Left renal pelvis (tissue), 4 donors: ENCODE measurements at places on chromosomes 2 and 18.

DNA sequence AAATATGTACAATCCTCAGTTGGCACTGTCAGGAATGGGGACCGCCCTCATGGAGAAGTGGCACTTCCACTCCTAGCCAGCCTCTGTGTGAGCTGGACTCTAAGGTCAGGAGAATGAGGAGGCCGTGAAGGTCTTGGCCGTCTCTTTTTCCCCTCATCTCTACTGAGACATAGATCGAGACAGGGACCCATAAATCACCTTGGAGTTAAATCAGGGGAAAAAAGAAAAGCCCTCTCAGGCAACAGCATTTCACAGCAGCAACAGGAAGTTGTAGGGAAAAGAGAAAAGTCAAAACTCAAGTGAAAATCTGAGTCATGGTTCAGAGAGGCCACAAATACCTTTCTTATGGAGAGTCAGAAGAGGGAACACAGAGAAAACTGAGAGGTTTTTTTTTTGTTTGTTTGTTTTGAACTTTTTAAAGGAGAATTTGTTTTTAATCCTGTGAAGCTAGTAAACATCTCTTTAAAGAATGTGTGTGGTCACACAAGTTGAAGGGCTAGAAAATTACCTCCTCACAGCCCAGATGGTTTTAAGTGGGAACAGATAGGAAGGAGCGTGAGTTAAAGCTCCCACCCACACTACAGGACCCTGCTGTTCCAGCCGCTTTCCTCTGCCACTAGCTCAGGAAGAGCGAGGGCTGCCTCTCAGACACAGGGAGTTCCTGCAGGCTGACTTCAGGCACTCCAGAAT is 30.6 kb upstream of the CYP1B1 start:
- DNase-seq: no peak

DNA sequence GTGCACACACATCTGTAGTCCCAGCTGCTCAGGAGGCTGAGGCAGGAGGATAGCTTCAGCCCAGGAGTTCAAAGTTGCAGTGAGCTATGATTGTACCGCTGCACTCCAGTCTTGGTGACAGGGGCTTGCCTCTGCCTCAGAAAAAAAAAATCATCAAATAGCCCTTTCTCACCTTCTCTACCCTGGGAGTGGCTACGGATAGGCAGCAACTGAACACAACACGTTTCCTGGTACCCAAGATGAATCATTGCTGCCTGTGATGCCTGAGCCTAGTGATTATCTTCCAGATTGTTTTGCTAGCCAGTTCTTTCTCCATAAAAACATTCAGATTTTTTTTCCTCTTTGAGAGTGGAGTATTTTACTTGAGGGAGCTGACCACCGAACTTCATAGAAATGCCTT is 13.5 kb downstream of the INPP4A start:
- no peak for DNase-seq

DNA sequence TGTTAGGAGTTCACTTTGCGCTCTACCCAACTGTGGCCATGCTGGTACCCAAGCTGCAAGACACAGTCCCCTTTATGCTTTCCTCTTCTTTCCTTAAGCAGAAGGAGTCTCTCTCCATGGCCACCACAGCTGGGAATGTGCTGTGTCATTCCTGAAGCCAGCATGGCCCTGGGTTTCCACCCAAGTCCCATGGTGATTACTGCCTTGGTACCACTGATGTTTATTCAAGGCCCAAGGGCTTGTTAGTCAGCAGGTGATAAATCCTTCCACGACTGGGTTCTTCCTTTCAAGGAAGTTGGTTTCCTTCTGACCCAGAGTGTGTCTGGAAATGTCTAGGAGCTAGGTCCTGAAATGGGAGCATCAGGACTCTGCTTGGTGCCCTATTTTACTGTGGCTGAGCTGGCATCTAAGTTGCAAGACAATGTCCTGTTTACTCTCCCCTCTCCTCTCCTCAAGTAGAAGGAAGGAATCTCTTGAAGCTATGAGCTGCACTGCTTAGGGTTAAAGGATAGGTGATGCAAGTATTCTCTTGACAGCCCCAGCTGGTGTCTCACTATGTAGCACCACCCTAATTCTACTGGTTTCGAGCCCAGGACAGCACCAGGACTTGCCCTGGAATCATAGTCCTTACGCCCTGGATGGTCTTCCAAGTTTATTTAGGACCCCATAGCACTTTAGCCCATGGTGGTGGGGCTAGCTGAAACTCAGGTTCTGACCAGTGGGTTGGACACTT is 18.7 kb upstream of the NUP35 start:
- no peak for DNase-seq

- no peak for DNase-seq
Observed at GRCh38 chr2:73985308-73986084, 786 bp downstream of the TET3 start.

DNA sequence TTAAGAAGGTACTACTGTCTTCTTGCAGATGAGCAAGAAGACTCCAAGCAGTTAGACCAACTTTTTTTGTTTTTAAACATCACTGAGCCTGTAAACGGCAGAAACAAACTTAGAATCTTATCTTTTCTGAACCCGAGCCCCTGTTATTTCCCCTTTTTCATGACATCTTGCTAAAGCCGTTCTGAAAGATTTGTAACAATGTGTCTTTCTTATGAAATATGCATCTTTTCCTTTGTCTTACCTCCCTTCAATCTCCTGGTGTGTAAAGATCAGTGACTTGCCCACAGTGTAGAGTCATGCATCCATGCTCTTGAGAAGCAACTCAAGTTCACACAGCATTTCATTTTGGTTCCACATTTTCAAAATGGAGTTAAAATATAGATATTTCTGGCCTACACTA is 288.8 kb upstream of the CELF4 start:
- DNase-seq: no peak

DNA sequence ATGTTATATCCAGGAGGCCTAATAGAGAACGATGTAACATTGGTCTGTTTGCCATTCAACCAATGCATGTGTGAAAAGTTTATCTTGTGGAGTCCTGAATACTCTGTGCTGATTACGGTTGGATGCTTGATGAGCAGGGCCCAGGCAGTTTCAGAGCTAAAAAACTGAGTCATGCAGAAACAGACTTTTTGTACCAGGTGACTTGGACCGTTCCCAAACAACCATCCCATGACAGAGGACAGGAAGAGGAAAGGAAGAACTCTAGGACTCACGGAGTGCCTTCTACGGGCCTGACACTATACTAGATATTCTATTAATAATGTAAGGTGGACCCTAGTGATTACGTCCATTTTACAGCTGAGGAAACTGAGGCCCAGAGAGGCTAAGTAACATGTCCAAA is 142.1 kb downstream of the ARHGAP28 start:
- no peak for DNase-seq

DNA sequence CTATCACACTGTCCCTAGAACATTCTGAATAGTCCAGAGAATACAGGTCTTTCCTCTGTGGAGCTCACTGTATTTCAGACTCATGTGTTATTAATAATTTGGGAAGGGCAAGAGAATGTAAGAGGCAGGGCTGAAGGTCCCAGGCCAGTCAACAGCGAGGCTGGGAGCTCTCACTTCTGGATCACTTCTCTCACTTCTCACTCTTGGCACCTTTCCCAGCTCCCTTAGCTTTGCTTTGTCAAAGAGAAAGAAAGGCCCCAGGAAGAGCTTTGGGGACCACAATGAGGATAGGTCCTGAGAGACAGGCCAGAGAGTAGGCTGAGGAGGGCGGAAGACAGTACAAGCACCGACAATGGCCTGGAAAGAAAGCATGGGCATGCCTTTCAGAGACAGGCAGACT is 11.2 kb downstream of the EFR3B start:
- DNase-seq: no peak

GRCh38 chr2:190065839-190066238 is 3.3 kb upstream of the MSTN start:
- no peak for DNase-seq

GRCh38 chr2:198478361-198478760 is 674.0 kb downstream of the PLCL1 start:
- DNase-seq: no peak

DNA sequence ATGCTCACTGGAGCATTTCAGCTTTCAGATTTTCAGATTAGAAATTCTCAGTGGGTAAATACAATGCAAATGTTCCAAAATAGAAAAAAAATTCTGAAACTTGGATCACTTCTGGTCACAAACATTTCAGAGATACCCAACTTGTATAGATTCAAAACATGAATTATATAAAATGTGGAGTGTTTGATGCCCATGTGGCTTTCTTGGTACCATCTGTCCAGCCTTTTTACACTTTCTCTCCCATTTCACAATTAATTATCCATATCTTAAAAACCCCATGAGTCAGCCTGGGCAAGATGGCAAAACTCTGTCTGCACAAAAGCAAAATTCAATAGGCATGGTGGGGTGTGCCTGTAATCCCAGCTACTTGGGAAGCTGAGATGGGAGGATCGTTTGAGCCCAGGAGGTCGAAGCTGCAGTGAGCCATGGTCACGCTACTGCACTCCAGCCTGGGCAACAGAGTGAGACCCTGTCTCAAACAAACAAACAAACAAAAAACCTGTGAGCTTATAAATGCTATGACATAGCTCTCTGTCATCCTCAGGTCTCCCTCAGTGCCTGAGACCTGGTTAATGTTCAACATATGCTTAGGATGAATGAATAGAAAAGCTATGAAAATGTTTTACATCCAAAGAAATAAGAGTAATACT is 146.3 kb upstream of the TTC39C start:
- DNase-seq: no peak

DNA sequence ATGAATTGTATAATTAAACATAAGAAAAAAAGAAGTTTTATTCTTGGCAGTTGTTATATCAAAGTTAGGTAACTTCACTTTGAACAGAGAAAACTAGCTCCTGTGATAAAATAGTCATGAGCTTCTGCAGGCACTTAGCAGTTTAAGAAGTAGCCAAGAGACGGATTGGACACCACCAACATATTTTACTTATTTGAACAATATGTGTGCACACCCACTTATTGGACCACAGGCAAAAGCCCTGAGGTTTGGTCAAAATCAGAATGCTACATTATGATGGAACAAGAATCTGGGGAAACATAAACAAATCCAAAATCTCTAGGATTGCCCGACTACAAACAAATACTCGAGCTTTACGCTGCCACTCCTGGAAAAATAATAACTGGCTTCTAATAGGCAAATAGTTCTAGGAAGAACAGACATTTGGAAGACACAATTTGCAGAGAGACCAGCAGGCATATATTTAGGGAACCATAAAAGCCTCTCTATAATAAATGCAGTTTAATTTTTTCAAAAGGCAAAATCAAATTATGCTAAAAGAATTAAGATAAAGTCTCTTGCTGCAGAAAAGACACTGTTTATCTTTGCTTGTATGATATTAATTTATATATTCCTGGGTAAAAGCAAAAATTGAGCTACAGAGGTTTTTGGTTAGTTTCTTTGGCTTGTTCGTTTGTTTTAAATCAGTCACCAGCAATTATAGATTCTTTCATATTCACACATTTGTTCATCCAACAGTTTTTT is 117.9 kb downstream of the CDC42EP3 start:
- no peak for DNase-seq

DNA sequence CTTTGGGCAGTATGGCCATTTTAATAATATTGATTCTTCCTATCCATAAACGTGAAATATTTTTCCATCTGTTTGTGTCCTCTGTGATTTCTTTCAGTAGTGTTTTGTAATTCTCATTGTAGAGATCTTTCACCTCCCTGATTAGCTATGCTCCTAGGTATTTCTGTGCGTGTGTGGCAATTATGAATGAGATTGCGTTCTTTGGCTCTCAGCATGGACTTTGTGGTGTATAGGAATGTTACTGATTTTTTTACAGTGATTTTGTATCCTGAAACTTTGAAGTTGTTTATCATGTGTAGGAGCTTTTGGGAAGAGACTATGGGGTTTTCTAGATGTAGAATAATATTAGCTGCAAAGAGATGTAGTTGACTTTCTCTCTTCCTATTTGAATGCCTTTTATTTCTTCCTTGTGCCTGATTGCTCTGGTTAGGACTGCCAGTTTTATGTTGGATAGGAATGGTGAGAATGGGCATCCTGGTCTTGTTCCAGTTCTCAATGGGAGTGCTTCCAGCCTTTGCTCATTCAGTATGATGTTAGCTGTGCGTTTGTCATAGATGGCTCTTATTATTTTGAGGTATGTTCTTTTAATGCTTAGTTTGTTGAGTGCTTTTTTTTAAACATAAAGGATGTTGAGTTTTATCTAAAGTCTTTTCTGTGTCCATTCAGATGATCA is 27.0 kb upstream of the THUMPD2 start:
- DNase-seq: no peak

- DNase-seq: no peak
Observed at GRCh38 chr18:21047126-21047525, 64.5 kb downstream of the ROCK1 start.

GRCh38 chr2:135048122-135048521 is 875 bp upstream of the MAP3K19 start:
- no peak for DNase-seq

GRCh38 chr2:212956665-212957607 is 194.5 kb downstream of the IKZF2 start:
- DNase-seq: no peak

DNA sequence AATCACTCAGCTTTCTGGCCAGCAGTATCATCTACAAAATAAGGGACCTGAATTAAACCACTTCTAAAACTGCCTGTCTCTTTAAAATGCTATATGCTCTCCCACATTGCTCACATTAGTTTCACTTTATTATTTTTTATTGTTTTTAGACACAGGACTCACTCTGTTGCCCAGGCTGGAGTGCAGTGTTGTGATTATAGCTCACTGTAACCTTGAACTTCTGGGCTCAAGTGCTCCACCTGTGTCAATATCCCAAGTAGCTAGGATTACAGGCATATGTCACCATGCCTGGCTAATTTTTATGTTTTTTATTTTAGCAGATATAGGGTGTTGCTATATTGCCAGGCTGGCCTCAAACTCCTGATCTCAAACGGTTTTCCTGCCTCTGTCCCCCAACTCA is 591.3 kb upstream of the ZNF804A start:
- no peak for DNase-seq

GRCh38 chr2:230902180-230902899 is 22.7 kb downstream of the GPR55 start:
- DNase-seq: no peak

DNA sequence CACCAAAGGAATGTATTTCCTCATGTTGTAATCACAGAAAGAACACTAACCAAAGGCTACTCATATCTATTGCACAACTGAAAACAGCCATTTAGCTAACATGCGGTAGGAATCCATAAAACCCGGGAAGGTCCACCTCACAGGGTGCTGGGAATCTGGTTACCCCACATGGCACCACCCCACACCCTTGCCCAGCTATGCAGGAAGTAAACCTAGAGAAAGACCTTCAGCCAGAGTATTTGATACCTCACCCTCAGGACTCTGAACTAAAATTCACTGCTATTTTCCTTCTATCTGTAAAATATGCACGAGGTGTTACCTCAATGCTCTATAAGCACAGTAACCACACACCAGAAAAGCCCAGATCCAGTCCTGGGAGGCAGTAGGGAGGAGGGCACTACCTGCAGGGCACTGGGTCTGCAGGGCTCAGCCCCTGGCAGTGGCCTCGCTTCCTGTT is 45.8 kb downstream of the PTPN2 start:
- no peak for DNase-seq

DNA sequence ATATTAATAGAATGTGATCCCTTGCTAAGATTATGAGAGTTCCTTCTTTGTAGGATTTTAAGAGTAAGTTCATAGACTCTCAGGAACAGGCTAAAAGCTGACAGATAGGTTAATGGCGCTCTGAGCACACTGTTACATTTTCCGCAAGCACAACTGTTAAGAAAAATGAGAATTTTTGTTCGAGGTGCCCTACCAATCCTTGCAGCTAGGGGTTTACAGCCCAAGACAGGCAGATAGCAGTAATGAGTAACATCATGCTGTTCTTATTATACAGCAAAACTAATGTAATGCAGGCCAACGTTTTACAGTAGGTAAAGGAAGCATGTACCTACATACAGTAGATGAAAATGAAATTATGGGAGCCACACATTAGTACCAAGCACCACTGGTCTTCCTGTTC is 11.2 kb upstream of the BOD1L2 start:
- no peak for DNase-seq
